ENCODE measurements at places on chromosomes 11 and 22.

- no peak for DNase-seq
Observed at GRCh38 chr11:116697011-116697410, 75.8 kb downstream of the BUD13 start.

DNA sequence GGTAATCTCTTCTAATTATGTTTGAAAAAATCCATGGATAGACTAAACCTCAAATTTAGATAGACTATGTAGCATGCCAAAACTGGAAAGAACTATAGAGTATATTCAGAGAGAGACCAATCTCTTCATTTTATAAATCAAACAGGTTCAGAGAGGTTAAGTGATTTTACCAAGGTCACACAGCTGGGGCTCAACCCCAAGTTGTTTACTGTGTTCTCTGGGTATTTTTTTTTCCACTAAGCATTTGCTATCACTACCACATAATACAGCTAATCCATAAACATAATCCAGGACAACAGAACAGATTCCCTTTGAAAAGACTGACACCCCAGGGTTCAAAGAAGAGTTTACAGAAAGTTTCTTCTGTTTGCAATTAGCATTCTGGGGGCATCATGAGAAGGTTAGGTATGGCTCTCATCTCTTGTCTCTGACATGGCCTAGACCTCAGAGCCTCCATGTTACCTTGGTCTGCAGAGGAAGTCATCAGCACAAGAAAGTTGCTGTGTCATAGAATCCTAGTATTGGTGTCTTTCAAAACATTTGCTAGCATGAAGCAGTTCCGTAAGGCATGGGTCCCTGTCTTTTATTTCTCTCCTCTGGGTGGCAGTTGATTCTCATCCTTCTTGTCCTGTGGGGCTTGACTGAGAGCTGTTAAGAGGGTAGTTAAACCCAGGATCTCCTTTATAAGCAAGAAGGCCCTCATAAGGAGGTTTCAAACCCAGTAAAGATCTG is 94.5 kb upstream of the HSD17B12 start:
- no peak for DNase-seq

- DNase-seq: no peak
Observed at GRCh38 chr11:11958403-11959231, 49.8 kb downstream of the DKK3 start.

DNA sequence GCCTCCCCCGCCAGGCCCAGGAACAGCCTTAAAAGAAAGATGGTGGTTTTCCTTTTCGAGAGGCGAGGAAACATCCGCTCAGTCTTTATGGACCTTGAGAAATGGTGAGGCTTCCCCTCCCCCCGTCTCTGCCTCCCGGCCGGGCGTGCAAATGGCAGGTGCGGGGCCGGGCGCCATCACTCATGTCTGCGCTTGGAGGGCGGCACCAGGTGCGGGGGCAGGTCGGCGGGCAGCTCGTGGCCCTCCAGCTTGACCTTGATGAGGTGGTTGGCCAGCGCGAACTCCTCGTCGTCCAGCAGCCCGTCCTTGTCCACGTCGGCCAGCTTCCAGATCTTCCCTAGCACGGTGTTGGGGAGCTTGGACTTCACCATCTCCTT is 9.7 kb upstream of the CDC42BPG start:
- DNase-seq: no peak

GRCh38 chr11:68992743-68993255 is 12.0 kb upstream of the MRGPRD start:
- no peak for DNase-seq

- DNase-seq: no peak
Observed at GRCh38 chr22:47287516-47287915, 525.1 kb downstream of the TBC1D22A start.

GRCh38 chr11:77059806-77060205 is 7.0 kb upstream of the CAPN5 start:
- no peak for DNase-seq

DNA sequence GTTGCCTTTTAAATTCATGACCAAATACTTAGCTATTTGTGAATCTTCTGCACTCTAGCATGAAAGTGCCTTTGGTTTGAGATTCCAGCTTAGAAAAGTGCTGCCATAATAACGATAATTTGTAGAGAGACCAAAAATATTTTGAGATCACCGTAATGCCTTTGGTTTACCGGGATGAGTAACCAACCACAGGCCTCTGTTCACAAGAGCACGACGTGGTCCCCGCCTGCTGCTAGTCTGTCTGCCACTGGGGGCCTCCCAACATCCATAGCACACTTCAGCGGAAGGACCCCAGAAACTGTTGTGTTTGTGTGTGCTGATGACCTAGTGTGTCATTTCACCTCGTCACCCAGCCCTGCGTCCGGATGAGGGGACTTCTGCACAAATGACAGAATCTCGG is 67.0 kb upstream of the RASSF10 start:
- DNase-seq: no peak

DNA sequence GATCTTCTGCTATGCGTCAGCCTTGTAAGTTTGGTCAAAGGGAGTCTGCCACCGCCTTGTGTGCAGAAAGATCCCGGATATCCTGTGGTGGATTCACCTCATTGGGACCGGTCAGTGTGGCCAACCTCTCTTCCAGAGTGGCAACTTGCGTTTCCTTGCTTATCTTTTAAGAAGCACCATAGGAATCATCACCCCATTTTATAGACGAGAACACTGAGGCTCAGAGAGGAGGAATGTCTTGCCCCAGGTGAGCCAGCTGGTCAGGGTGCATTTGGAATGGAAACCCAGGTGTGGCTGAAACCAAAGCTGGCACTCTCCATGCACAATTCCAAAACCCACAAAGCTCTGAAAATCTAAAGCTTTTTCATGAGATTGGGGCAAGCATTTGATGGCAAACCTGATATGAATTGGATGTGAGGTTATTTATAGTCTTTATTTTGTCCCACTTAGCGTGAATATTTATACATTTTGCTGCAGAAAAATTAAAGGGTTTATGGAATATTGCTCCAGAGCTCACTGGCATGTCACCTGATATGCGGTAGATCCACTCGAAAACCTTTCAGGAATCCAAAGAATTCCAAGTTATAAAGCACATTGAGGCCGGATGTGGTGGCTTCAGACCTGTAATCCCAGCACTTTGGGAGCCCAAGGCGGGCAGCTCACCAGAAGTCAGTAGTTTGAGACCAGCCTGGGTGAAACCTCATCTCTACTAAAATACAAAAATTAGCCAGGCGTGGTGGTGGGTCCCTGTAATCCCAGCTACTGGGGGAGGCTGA is 12.1 kb upstream of the EIF3D start:
- DNase-seq: no peak

- no peak for DNase-seq
Observed at GRCh38 chr11:5159806-5160205, 5.2 kb upstream of the OR52A1 start.

DNA sequence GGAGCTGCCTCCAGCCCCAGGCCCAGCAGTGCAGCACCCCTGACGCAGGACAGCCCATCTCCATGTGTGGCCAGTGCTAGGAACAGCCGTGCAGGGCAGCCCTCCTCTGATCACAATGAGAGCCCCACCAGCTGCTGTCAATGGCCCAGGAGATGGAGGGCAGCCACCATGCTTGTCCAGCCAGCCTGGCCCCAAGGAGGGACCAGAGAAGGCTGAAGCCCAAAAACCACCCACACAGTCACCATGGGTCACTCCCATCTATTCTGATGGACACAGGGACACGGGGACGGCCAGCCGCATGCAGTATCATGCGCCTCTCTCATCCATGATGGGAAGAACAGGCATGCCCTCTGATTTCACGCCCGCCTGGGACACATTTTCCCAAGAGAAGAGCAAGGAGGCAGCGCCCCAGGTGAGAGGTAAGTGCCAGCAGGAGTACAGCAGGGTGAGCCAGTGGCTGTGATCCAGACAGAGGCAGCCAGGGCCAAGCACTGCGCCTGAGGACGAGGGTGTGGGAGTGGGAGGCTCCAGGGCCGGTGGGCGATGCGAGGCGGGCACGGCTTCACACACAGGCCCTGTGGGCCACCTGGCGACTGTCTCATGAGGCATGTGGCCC is 33.6 kb upstream of the GNB1L start:
- DNase-seq: no peak

DNA sequence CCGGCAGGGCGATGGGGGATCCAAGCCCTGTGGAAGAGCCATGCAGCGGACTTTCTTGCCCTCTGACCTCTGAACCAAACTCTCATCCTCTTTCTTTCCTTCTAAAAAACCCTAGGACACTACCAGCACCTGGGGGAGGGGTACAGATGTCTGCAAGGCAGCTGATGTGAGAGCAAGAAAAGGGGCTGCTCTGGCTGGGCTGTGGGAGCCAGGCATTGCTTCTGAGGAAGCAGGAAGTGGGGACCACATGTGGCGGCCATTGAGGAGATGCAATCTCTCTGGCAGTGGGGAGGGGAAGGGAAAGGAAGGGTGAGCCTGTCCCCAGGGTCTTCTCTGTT is 36.0 kb downstream of the FAM83F start:
- DNase-seq: no peak

- peak; percentile 15 for DNase-seq
Observed at GRCh38 chr11:86291466-86292262, 10.4 kb upstream of the HIKESHI start.

- no peak for DNase-seq
Observed at GRCh38 chr22:20089977-20090729, 10.1 kb downstream of the DGCR8 start.

GRCh38 chr11:95279921-95280868 is 49.2 kb upstream of the SESN3 start:
- DNase-seq: peak; percentile 51

DNA sequence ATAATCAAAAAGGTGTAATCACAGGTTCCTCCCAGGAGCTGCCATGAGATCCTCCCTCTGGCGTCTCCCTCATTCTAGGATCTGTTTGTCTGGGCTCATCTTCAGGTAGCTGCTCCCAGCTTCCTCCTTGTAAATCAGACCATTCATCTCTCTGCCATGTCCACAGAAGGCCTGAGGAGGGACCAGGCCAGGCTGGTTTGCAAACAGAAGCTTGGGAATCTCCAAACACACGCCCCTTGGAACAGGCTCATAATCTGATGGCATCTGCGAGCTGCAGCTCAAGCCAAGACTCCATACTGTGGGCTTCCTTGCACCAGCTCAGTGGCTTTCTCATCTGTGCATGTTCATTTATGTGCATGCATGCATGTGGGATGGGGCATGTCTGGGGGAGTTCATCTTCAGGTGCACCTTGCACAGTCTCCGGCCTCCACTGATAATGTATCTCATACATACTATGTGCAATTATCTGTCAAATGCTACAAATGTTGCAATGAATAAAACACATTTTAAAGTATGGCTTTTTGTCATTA is 134.9 kb downstream of the NXPE2 start:
- DNase-seq: no peak

- no peak for DNase-seq
Observed at GRCh38 chr11:69992943-69993694, 85.0 kb upstream of the ANO1 start.

DNA sequence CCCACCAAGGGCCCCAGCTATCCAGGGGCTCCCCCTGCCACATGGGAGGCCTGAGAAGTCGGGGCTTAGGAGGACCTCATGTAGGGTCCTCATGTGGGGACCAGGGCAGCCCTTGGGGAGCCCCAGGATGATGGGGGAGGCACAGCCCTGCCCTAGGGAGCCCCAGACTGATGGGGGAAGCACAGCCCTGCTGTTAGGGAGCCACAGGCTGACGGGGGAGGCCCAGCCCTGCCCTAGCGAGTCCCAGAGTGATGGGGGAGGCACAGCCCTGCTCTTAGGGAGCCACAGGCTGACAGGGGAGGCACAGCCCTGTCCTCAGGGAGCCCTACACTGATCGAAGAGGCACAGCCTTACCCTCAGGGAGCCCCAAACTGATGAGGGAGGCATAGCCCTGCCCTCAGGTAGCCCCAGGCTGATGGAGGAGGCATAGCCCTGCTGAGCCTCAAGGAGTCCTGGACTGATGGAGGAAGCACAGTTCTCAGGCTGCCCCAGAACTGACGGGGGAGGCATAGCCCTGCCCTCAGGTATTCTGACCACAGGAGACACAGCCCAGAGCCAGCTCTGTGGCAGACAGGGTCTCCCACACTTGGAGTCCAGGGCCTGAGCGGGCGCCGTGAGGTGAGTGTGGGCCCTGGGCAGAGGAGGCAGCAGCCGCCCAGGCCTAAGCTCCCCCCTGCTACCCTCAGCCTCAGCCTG is 10.8 kb downstream of the PRR33 start:
- no peak for DNase-seq

- DNase-seq: no peak
Observed at GRCh38 chr11:134610116-134610910, 198.3 kb upstream of the B3GAT1 start.

DNA sequence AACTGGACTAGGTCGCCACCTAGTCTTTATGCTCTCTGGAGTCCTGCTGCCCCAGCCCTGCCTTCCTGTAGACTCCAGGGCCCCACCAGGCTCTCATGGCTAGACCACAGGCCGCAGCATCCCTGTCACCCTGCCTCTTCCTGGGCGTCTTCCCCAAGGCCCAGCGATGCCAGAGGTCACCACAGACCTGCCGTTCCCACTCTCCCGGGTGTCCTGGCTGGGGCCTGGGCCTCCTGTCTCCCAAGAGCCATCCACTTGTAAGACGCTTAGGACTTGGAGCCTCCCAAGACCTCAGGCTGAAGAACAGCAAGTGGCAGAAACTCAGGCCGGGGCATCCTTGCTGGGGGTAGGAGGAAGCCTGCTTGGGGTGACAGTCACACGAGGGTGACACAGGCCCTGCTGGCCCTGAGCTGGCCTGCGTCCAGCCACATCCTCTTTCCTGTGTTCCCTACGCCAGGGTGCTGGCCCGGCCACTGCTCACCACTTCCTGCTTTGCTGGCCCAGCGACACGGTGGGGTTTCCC is 2.0 kb upstream of the TCIRG1 start:
- no peak for DNase-seq

DNA sequence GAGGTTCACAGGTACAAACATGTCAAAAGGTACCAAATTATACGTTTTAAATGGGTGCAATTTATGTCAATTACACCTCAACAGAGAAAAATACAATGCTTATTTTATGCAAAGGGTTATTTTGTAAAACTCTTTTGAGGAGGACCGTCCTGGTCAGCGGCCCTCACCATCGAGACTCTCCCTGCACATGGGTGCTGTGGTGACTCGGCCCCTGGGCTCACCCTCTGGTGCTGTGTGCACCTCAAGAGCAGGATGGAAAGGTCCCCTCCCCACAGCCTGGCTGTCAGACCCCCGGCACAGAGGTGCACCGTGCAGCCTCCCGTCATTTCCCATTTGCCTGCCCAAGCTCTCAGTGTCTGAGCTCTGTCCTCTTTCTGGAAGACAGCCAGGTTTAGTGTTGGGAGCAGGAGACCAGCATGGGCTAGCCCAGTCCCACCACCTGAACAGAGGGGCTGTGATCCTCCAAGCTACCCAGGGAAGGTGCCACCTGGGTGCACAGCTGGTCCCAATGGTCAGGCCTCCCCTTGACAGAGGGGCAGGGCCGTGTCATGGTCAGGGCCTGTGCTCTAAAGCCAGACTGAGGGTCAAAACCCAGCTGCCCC is 41.8 kb upstream of the PRODH start:
- no peak for DNase-seq

DNA sequence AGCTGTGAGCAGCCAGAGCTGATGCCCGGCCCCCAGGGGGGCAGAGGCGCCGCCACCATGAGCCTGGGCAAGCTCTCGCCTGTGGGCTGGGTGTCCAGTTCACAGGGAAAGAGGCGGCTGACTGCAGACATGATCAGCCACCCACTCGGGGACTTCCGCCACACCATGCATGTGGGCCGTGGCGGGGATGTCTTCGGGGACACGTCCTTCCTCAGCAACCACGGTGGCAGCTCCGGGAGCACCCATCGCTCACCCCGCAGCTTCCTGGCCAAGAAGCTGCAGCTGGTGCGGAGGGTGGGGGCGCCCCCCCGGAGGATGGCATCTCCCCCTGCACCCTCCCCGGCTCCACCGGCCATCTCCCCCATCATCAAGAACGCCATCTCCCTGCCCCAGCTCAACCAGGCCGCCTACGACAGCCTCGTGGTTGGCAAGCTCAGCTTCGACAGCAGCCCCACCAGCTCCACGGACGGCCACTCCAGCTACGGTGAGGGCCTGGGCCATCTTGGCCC is 6.1 kb downstream of the CDC42EP1 start:
- peak; percentile 38 for DNase-seq

All from hippocampal formation (tissue), 2 donors.